CD8-positive, alpha-beta T cell (primary cell): ENCODE measurements at places on chromosomes 2 and 18.
A peak's percentile ranks its signal among the peaks of the same experiment; 100 is the strongest.

DNA sequence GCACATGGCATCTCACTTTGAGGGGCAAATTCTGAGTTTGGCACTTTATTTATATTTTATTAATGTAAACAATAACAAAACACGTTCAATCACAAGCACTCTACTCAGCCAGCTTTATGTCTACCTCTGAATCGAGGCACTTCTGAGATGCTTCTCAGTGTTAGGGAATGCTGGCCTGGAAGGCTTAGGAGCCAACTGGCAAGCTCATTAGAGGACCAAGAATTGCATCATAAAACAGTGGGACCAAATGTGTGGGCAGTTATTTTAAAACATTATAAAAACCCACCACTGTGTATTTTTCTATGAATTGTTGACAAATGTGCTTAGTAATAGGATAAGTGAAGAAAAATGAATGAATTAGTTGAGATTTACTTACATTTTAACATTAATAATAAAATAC is 46.8 kb upstream of the SMIM21 start:
- DNase-seq = no peak

DNA sequence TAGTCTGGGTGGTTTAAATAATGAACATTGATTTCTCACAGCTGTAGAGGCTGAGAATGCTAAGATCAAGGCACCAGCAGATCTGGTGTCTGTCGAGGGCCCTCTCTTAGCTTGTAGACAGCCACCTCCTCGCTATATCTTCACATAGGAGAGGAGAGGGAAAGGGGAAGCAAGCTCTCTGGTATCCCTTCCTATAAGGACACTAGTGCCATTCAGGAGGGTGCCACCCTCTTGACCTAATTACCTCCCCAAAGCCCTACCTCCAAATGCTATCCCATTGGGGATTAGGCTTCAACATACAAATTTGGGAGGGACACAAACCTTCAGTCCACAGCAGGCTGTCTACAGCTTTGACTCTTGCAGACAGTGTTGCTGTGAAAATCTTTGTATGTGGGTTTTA is 76.7 kb downstream of the BOLA3 start:
- DNase-seq = no peak

- DNase-seq = no peak
Measured at GRCh38 chr18:10239103-10239502, 215.3 kb upstream of the APCDD1 start.

GRCh38 chr18:51446571-51447210 is 249.2 kb upstream of the MEX3C start:
- DNase-seq = no peak

DNA sequence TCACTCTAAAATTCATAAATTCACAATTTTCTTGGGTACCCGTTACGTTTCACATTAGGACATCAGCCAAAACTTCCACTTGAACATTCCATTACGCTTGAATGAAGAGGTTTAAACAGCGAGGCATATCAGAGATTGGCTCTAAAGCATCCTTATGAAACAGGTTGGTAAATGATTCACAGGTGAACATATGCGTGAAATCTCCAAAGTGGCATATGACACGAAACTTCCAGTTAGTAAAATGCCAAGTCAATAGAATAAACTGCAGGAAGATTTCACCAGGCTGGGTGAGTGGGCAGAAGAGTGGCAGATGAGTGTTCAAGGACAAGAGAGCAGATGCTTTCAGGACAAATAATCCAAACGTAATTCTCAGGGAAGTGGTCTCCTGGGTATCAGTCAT is 33.9 kb upstream of the GLS start:
- DNase-seq = no peak

DNA sequence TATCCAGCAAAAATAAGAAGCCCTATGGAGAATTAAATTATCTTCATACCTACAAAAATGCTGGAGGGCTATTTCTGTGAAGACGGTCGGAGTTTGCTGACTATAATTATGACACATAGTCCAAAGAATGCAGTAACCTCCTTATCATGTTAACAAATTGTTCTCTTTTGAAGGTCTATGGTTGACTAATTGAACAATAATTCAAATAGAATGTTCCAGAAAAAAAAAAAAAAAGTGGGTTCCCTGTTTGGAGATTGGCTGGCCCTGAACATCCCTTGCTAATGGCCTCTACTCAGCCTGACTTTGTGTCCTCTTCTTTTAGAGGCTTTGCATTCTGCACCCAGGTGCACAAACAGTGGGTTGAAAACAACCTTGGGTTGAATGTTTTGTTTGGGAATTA is 82.8 kb upstream of the CCBE1 start:
- no peak for DNase-seq

- DNase-seq = no peak
Measured at GRCh38 chr2:98743835-98744234, 12.9 kb upstream of the MGAT4A start.

- no peak for DNase-seq
Measured at GRCh38 chr2:119517433-119517832, 6.8 kb downstream of the SCTR start.

GRCh38 chr2:231084565-231084964 is 27.9 kb downstream of the PSMD1 start:
- DNase-seq = no peak

GRCh38 chr2:150462770-150463169 is 24.7 kb downstream of the RND3 start:
- DNase-seq = no peak

DNA sequence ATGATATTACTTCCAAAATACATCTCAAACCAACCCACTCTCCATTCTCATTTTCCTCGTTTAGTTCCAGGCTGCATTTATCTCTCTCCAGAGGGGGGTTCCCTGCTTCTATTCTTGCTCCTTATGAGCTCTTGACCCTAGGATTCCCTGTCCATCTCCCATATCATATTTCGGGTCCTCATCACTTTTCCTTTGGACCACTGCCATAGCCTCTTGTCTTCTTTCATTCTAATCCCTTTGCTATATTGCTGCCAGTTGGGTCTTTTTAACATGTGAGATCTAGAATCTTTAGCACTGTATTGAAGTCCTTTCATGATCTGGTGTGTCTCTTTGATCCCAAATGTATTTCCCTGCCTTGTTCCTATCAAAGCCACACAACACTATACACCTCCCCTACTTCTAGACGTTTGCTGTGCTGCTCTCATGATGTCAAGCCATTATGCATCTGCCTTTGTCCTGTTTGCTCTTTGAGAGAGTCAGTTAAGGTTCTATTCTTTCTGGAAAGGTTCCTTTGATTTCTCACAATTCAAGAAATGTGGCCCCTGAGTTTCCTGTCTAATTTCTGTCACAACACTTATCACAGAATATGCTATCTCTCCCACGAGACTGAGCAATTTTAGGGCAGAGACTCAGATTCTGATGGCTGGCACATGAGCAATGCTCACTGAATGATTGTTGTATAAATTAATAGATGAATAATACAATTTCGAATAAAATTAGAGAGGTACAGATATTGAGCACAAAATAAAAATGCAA is 43.2 kb upstream of the SESTD1 start:
- DNase-seq = no peak

- no peak for DNase-seq
Measured at GRCh38 chr2:23393722-23394121, 8.7 kb downstream of the KLHL29 start.

DNA sequence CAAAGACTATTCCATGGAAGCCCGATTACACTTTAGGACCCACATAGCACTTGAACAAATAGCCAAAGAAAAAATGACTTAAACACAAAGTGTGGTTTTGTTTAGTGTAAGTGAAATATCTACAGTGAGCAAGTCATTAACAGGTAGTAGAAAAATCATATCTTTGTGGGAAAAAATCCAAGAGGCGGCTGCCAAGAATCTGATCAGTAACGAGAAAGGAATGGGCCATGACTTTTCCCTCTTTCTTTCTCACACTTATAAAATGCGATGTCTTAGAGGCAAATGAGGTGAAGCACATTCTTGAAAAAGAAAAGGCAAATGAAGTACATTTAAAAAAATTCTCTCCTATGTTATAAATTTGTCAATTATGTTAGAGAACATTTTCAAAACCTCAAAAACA is 12.9 kb upstream of the GEMIN6 start:
- no peak for DNase-seq

GRCh38 chr18:55275039-55275901 is 312.7 kb downstream of the TCF4 start:
- DNase-seq = no peak

GRCh38 chr2:197994751-197995150 is 190.4 kb downstream of the PLCL1 start:
- DNase-seq = no peak

GRCh38 chr2:67137699-67138098 is 259.4 kb upstream of the ETAA1 start:
- no peak for DNase-seq

DNA sequence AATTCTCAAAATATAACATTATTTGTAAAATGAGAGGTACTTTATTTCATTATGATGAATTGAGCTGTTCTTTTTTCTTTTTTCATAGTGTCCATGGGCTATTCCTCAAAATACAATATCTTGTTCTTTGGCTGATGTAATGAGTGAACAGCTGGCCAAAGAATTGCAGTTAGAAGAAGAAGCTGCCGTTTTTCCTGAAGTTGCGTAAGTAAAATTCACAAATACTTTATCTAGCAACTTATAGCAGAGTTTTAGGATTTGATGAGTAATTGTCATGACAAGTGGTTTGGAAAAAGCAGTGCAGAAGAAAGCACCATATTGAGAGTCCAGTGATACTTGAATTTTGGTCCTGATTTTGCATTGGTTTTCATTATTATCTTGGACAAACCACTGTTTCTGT is 9.8 kb downstream of the RIOK3 start:
- DNase-seq = no peak

GRCh38 chr18:57480733-57481132 is 45.6 kb downstream of the ONECUT2 start:
- DNase-seq = no peak

- no peak for DNase-seq
Measured at GRCh38 chr2:189231719-189232323, 52.3 kb upstream of the COL5A2 start.

- DNase-seq = no peak
Measured at GRCh38 chr2:238974501-238975166, 126.7 kb downstream of the TWIST2 start.

GRCh38 chr2:120700659-120701058 is 35.0 kb upstream of the GLI2 start:
- DNase-seq = no peak

DNA sequence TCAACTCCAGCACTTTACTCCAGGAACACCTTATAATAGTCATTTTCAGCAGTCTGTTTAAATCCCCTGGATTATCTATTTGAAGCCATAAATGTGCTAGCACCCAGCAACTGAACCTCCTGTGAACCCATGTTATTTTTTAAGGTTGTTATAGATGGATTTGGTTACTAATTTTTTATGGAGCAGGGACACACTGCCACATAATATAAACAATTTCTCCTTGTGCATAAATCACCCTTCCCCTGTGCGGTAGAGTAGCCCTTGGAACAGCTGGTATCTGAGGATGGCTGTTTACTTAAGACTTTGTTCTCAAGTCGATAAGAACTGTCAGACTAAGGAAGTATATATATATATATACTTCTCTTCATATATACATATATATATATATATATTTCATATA is 367.4 kb downstream of the EPHA4 start:
- DNase-seq = no peak

GRCh38 chr2:7785700-7786099 is 868.5 kb downstream of the RNF144A start:
- no peak for DNase-seq

DNA sequence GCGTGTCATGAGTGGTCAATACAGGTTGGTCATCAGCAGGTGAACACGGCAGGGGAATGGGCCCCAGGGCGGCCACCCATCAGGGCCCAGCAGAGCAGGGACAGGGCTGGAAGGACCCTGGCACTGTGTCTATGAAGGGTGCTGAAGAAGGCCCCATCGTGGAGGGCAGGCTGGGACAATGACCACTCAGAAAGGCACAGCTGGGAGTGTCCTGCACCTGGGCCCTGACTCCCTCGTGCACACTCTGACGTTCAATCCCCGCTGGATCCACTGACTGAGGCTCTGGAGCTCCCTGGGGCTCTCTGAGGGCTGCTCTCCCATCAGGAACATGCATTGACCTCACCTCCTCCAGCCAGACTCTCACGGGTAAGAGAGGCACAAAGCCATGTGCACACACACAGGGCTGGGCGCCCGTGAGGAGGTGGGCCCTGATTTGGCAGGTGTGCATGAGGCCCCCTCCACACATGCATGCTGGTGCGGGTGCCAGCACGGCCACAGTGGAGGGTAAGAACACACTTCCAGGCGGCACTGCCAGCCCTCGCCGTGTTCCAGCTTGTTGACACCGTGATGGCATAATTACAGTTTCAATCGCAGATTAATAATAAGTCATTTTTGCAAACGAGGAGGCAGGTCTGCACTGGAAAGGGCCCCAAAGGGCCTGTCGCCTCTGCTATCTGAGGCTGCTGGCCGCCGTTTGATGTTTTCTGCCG is 58.5 kb downstream of the SMAD7 start:
- no peak for DNase-seq

- no peak for DNase-seq
Measured at GRCh38 chr18:24928301-24928878, 423.6 kb downstream of the ZNF521 start.

DNA sequence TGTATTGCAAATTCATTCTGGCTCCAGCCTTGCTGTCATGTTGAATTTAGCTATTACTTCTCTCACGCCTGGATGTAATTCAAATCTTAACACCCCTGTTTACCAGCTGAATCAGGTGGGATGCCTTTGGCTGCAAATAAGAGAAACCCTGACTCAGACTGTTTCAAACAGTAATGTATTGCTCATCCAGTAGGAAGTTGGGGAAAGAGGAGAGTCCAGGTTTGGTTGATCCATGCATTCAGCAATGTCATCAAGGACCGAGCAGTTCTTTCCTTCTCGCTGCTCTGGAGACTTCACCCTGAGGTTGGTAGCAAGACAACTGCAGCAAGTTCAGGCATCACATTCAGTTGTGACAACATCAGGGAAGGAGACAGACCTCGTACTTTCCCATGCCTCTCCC is 6.4 kb upstream of the DARS1 start:
- no peak for DNase-seq

- DNase-seq = peak; percentile 12
Measured at GRCh38 chr2:85998071-85998991, 107.4 kb downstream of the POLR1A start.

DNA sequence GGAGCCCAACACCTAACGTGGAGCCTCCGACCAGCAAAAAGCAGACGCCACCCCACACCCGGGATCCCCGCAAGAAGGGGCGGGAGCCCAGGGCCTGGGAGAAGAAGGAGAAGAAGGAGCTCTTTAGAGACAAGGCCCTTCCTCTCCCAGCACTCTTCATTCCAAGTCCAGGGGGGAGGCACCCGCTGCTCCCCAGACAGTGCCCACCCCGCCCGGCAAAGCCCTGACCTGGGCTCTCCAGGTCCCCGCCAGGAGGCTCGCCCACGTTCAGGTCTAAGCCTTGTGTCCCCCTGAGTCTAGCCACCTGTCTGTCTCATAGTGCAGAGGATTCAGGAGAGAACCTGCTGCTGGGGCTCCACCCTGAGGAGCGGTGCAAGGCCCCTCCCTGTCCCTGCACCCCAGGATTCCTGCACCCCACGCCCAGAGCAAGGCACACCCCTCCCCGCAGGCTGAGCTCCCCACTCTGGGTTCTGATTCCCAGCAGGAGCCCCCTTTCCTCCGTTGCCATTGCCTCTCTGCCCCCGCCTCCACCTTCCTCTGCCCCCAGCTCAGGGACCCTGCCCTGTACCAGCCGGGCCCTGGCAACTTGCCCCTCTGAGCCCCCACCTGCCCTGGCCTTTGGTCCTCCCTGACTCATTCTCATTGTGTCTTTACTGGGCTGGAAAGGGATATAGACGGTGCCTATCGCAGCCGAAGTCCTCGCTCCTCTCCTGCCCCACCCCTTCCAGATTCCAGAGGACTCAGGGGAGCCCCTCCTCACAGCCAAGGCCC is 33.5 kb upstream of the GPC1 start:
- DNase-seq = peak; percentile 32

GRCh38 chr2:64338910-64339500 is 115.0 kb upstream of the LGALSL start:
- peak; percentile 36 for DNase-seq
